Astrocyte of the hippocampus (primary cell): ENCODE measurements at places on chromosomes 2 and 18.

- DNase-seq: no peak
Observed at GRCh38 chr2:181426672-181427071, 30.5 kb upstream of the ITGA4 start.

DNA sequence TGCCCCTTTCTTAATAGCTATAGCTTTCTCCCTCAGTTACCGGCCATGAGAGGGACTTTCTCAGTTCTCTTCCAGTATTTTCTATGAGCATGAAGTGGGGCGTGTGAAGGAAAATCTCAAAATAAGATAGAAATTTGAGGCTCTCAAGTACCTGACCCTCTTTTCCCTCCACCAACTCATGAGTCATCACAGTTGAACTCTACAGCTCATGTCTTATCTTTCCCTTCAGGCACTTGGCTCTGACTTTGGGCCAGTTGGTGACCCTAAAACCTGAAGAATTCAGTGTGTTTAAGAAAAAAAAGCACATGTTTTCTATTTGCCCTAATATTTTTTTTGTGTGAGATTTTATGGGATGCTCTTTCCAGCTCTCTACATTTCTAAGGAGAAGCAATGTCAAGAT is 896.7 kb upstream of the ZEB2 start:
- no peak for DNase-seq

- no peak for DNase-seq
Observed at GRCh38 chr2:215370112-215370965, 58.5 kb downstream of the ATIC start.

DNA sequence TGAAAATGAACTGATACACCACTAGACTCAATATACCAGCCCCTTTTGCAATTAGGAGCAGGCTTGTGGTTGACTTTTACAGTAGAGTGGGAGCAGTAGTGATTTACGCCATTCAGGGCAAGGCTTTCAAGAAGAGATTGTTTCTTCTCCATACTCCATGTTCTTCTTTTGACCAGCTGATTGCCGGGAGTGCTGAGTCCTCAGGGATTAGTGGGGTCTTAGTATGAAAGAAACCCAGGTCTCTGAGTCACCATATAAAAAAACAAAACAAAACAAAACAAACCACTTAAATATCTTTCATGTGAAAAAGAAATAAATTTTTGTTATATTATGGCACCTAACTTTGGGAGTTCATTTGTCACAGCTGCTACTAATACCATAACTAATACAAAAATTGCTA is 465.6 kb upstream of the TRIB2 start:
- peak; percentile 23 for DNase-seq

- DNase-seq: peak; percentile 2
Observed at GRCh38 chr2:105038383-105039061, 653 bp downstream of the MRPS9 start.

GRCh38 chr2:240355962-240356361 is 79.5 kb upstream of the GPC1 start:
- DNase-seq: no peak

DNA sequence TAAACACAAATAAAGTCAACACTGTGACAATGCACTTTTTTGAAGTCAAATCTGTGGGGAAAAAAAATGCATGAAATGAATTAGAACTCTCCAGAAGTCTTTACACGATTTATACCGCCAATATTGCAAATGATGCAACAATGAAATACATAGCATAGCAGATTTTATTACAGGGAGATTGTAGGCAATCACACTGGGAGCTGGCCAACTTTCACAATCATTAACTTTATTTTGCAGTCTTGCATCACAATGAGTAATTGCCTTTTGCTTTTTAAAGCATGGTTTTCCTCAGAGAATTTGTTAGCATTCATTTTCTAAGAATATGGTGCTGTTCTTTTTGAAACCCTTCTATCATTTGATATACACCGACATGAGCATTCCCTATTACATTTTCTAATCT is 366.4 kb upstream of the FSIP2 start:
- no peak for DNase-seq

- DNase-seq: no peak
Observed at GRCh38 chr2:236209996-236210395, 41.8 kb upstream of the GBX2 start.
